ENCODE measurements at places on chromosomes 12 and 14.

GRCh38 chr14:96538097-96538989, 36.2 kb downstream of the PAPOLA start:
- DNase-seq: no peak

DNA sequence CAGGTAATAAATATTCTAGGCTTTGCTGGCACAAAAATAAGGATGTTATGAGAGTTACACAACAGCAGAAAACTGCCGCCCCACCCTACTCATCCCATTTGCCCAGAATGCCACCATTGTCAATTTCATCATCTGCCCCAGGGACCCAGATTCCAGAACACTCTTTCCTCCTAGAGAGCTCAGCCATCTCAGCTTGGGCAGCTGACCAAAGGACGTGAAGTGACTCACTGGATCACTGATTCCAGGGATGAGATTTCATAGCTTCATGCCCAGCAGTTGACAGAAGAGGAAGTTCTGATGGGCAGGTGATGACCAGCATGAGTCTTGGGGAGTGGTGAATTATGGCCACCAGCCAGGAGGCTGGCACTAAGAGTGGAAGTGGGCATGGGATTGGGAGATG, 450.3 kb downstream of the RMST start:
- no peak for DNase-seq

- no peak for DNase-seq
These were observed 109.7 kb upstream of the PRMT8 start for GRCh38 chr12:3381059-3382047.

DNA sequence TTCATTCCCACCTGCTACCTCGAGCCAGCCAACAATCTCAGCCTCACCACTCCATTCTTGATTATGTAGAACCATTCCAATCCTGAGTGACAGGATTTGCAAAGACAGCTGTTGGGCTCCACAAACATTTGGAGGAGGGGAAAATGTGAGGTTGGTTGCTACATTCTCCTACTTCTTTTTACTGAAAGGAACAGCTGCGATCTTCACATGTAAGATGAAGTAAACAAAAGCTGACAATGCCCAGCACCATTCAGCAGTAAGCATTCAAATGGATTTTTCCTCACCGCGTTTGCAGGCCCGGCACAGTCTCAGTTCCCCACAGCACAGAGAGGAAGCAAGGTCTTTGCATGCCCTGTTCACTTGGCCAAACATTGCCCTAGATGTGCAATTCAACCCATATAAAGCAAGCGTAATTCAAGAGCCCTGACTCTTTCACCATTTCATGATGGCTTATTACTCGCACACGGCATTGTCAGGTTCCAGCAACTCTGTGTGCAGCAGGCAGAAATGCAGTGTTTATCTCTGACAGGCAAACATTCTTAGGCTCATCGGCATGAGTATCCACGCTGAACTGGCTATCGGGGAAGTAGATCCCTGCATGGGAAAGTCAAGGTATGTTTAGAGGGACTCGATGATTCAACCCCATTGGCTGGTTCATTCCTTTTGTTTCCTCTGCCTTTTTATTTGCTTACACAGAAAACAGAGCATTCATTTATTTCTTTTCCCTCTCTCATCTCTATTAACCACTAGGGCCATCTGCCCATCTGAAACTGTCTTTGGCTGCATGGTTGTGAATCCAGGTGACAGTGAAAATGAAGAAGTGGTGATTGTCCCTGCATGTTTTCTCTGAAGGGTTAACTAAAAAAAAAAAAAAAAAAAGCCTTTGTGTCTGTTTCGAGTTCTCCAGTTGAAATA, 236.1 kb upstream of the PLEKHG7 start:
- DNase-seq: peak; percentile 91

DNA sequence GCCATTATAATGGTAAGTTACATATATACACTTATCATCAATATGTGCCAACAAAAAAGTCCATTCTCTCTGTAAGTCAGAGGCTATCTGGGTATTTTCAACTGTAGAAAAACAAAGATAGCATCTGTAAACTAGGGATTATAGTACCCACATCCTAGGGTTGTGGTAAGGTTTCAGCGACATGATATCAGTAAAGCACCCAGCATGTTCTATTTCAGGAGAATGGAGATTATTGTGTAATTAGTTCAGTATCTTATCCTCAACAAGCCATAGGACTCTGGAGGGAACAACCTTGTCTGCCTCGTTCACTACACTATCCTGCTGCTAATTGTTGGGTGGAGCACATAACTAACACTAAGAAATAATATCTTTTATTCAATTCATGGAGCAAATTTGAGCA, 19.7 kb upstream of the CKAP4 start:
- no peak for DNase-seq

DNA sequence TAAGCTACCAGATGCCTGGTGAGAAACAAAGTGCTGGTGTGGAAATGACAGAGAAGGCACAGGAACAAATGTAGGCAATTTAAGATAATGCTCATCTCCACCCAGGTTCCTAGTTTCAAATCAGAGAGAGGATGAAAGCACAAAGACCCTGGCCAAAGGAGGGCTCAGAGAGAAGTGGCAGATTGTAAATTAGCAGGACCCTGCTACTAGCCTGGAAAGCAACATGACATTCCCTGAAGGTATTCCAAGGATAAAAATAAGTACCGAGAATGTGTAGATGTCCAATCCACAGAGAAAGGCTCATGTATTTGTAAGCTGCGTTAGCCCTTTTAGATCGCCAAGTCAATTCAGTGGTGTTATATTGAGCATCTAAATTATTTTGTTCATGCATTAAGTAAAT, 324.0 kb downstream of the TMEM117 start:
- DNase-seq: no peak

- DNase-seq: peak; percentile 35
These were observed 310.1 kb downstream of the SYT1 start for GRCh38 chr12:79174626-79175025.

DNA sequence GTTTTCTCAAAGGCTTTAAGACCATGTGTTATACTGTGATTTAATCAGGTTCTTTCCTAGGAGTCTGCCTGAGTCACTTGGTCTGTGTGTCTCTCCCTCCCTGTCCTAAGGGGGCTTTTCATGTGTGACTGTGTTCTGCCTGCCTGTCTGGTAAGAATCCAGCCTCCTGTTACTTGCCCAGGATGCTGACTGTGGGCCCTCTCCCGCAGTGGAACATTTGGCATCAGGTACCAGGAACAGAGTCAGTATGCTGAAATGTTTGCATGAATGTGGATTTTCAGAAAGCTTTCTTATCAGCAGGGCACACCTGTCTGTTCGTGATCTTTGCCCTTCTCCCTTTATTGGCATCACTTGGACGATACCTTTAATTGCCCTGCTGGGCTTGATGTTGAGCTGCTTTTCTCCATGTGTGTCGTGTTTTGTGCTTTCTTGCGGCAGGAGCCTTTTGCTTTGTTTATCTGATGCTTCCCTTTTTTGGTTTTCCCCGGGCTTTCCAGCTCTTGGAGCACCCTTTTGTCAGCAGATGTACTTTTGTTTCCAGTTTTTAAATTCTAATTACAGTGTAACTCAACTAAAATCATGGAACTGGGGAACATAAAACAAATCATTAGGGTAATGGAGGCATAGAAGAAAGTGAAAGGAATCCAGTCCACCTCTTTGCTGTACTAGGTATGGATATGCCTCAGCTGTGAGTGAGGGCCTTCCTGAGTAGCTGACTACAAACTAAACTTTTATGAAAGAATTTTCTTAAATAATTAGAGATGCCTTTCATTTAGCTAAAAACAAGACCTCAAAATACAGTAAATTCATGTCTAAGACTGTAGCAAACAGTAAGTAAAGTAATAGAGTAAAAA, 72.5 kb downstream of the TRAF3 start:
- DNase-seq: no peak

- DNase-seq: no peak
These were observed 13.2 kb downstream of the PRKAB1 start for GRCh38 chr12:119681111-119681510.

DNA sequence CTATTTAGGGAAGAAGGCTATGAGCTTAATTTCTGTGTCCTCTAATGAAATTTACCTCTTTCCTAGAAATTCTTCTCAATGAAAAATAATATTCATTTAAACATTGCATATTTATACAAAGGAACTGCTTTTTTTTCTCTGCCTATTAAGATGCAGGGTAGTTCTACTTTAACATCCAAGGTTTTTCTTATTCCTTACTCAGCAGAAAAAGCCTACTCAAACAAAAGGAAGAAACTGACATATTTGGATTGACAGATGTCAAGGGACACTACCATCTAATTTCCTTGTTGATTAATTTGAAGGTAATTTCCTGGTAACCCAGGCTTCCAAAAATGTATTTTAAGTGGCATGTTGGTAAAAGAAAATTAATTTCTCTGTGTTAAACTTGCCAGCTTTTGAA, 192.3 kb downstream of the EGLN3 start:
- DNase-seq: no peak

- DNase-seq: no peak
These were observed 60.4 kb upstream of the SGPP1 start for GRCh38 chr14:63788011-63788933.

GRCh38 chr12:25818596-25819390, 139.7 kb upstream of the RASSF8 start:
- DNase-seq: no peak

- no peak for DNase-seq
These were observed 437.0 kb downstream of the FSCB start for GRCh38 chr14:44070046-44070445.

- DNase-seq: peak; percentile 73
These were observed 118.3 kb upstream of the SCAF11 start for GRCh38 chr12:46108721-46109120.

DNA sequence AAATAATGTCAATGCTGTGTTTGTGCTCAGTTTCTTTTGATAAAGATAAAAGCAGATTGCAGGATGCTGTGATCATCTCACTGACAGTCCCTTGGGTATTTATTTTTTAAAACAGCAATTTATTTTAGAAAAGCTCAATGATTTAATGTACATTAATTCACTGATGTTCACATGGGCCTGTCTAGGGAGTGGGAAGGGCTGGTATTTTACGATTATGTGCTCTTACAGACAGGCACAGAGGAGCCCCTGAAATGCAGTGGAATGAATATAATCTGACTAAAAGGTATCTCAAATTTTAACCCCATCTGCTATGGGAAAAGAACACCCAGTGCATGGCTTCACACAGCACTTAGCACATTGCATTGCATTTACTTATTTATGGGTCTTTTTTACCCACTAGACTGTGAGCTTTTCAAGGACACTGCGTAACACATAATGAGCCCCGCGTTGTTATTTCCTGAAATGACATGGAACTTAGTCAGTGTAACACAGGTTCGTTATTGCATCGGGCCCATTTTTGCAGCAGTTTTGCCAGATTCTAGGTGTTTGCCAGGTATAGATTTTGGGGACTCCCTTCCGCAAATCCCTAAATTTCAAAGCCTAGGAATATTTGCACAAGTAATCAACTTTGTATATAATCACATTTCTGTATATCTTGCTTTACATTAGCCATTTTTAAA, 425.3 kb upstream of the FBXO33 start:
- no peak for DNase-seq

DNA sequence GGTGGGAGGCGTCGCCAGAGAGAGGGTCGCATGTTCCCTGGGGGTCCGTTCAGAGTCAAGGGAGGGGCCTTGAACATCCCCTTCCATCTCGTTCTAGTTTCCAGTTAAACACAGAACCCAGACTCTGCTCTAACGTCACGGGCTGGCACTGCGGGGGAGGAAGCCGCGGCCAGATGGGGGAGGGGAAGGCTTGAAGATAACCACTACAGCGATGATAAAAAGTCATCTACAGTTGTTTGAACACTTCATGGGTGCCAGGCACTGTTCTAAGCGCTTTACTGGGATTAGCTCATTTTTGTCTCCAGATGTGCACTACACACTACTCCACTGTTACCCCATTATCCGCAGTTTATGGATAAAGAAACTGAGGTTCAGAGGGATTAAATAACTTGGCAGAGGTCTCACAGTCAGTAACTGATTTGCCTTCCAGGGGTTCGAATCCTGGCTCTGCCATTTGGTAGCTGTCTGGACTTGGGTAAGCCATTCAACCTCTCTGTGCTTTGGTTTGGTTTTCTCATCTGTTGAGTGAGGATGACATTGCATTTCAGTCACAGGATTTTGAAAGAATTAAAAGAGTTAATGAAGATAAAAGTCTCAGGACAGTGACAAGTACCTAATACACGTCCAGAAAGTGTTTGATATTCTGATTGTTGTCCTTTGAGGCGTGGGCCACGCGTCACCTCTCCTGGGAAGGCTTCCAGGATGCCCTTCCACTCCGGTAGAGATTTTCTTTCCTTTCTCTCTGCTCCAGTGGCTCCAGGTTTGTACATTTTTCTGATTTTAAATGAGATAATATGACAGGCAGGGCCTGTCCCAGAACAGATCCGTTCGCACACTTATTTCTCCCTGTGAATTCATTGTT, 798 bp upstream of the RASAL1 start:
- DNase-seq: no peak

GRCh38 chr12:66092559-66093269, 37.8 kb downstream of the LLPH start:
- DNase-seq: peak; percentile 64

GRCh38 chr14:95274279-95274678, 45.4 kb downstream of the CLMN start:
- no peak for DNase-seq

GRCh38 chr14:56807386-56808109, 2.7 kb downstream of the OTX2 start:
- DNase-seq: no peak

GRCh38 chr14:20618271-20618749, 23.2 kb downstream of the OR6S1 start:
- DNase-seq: no peak

- no peak for DNase-seq
These were observed 248.5 kb downstream of the ATP23 start for GRCh38 chr12:58189893-58190292.

DNA sequence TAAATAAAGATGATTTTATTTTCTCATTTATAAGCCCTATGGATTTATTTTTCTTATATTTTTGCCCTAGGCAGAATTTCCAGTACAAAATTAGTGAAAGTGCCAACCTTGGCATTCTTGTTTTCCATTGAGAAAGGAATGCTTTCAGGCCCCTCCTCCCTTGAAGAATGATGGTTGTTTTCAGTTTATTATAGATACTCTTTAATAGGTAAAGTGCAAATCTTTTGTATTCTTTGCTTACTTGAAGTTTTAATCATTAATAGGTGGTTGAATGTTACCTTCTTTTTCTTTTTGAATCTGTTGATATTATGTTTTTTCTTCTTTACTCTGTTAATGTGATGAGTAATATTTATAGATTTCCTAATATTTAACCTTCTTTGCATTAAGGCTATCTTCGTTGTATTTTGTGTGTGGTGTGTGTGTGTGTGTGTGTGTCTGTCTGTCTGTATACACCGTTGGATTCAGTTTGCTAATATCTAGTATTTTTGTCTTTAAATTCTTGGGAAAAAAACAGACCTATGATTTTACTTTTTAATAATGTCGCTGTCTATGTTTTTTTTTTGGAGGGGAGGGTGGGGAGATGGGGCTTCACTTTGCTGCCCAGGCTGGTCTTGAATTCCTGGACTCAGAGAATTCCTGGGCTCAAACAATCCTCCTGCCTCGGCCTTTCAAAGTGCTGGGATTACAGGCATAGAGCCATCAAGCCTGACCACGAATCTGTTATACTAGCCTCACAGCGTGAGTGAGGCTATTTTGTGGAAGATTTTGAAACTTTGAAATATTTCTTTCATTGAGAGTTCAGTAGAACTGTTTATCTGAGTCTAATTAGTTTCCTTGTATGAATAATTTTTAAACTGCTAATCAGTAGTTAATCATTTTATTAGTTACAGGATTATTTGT, 13.5 kb downstream of the SRGAP1 start:
- DNase-seq: no peak

GRCh38 chr14:75979648-75980565, 1.9 kb downstream of the TGFB3 start:
- no peak for DNase-seq

- no peak for DNase-seq
These were observed 22.0 kb downstream of the CD9 start for GRCh38 chr12:6222078-6222654.

GRCh38 chr12:79945433-79945832, 10.5 kb upstream of the PPP1R12A start:
- DNase-seq: no peak

Measured in GM12865 (cell line).